ENCODE measurements at places on chromosomes 12 and 14.

DNA sequence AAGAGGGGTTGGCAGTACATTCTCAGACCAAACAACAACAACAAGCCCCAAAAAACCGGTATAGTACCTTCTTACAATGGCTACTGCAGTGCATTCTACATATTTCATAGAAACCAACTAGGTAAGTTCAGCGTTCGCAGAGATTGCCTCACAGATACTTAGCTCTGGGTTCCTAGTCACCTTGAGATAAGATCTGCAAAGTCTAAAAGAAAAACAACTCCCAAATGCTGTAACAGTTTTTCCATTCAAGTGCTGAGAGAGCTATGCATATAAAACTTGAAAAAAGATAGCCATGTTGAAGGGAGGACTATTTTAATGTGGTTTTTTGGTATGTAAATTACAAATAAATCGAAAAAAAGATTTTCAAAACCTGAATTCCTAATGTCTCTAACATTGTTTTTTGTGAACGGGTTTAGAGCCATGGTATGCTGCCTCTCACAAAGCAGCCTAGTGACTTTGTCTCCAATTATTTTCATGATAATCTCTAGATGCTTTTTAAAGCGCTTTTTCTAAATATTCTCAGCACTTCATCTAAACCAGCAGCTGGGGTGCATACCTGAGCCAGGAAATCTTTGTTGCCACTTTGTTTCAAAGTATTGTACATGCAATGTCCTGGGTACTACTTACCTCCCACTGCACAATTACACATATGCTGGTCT lies 56.6 kb upstream of the CRACR2A start:
- DNase-seq, result no peak

GRCh38 chr12:128542844-128543243 lies 275.9 kb downstream of the TMEM132C start:
- DNase-seq, result no peak

DNA sequence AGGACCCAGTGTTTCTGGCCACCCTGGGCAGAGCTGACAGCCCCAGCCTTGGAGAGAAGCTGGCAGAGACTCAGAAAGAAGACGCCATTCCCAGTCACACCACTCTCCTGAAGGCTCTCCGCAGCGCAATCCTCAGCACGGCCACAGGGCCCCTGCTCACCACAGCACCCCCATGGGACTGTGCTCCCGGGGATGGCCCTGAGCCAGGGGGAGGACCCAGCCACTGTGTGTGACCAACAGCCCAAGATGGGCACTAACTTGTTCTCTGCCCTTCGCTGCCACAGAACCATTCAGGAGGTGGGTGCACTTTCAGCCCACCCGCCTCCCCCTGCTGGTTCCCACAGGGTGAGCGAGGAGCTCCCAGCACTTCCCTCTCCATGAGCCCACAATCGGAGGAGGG lies 57.1 kb downstream of the CCNK start:
- DNase-seq, result no peak

- no peak for DNase-seq
Measured at GRCh38 chr14:86626530-86626929, 1096.6 kb downstream of the FLRT2 start.

GRCh38 chr12:66573605-66574004 lies 105.3 kb downstream of the GRIP1 start:
- DNase-seq, result no peak

GRCh38 chr14:96888158-96888557 lies 91.0 kb downstream of the VRK1 start:
- no peak for DNase-seq

GRCh38 chr12:57092529-57092862 lies 3.6 kb downstream of the NAB2 start:
- DNase-seq, result no peak

DNA sequence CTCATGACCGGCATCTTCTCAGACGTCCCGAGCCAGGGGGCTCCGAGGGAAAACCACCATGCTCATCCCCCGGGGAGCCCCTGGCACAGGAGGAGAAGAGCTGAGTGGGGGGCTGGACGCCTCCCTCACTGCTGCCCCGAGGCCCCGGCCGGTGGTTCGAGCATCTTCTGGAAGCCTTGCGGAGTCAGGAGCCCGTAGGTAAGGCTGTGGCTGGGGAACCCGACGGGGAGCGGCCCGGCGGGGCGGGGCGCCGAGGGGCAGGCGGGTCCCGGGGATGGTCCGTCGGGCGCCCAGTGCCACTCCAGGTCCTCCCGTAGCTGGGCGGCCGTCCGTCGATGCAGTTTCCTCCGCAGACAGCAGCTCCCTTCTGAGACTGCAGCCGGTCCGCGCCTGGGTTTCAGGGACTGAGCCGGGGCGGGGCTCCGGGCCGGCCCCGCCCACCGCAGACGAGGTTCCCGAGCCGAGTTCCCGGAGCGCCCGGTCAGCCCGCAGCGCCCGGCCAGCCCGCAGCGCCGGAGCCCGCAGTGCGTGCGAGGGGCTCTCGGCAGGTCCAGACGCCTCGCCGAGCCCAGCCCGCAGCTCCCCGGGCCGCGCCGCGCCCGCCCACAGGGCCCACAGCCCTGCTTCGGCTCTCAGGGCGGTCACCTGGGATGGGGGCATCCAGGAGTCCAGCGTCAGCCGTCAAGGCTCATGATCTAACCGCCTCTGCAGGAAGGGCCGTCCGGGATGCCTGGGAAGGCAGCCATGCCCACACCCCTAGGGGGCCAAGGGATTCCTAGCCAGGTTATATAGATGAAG lies at the start of gene PGF:
TSS of gene PGF (minus strand) at position 369 of the 798 bp plus-strand sequence. CDS start at position 14, 355 bp downstream.
- no peak for DNase-seq

GRCh38 chr12:49121047-49121696 lies 10.0 kb downstream of the TUBA1B start:
- no peak for DNase-seq

DNA sequence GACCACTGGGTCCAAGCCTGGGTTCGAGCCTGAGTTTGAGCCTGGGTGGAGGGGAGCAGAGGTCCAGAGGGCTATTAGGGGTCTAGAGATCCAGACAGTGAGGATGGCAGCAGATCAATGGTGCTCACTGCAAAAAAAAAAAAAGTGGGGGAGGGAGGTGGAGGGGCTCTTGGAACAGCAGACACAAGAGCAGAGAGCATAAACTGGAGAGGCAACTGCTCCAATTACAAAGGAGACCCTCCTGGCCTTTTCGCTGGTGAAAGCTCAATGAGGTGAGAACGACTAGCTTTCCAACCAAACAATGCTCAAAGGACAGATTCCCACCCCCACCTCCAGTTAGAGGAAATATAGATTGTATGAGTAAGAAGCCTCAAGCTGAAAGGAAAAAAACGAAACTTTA lies 124.2 kb upstream of the TSPAN8 start:
- DNase-seq, result no peak

GRCh38 chr12:24661657-24662096 lies 287.2 kb downstream of the BCAT1 start:
- DNase-seq, result no peak

- DNase-seq, result no peak
Measured at GRCh38 chr12:101277443-101277842, 2.5 kb upstream of the UTP20 start.

- no peak for DNase-seq
Measured at GRCh38 chr12:112112409-112113133, 4.0 kb upstream of the NAA25 start.

DNA sequence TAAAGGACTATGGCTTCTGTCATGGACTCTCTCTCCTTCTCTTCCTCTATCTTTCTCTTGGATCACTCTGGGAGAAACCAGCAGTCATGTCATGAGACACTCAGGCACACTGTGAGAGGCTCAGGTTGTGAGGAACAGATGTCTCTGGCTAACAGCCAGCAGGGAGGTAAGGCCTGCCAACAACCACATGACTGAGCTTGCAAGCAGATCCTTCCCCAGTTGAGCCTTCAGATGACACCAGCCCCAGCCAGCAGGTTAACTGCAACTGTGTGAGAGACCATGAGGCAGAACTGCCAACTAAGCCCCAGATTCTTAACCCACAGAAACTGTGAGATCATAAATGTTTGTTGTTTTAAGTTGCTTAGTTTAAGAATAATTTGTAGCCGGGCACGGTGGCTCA lies 90.6 kb downstream of the VCPKMT start:
- DNase-seq, result no peak

DNA sequence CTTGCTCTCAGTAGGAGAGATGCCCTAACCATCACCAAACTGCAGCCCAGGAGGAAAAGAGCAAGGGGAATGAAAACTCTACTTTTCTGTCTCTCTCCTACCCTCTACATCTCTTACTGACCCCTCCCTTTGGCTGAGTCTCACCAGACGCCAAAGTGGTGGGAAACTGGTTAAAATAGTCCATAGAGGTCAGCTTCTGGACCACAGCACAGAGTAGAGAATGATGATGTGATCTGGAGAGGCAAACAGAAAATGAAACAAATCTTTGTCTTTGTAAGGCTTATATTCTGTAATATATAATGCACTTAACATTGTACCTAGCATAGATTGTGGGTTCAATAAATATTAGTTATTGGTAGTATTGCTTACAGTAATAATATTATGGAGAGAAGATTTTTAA lies 81.0 kb upstream of the GARIN2 start:
- DNase-seq, result no peak

- DNase-seq, result no peak
Measured at GRCh38 chr12:52317468-52318052, 3.6 kb downstream of the KRT83 start.

GRCh38 chr14:61460063-61460462 lies 138.7 kb downstream of the PRKCH start:
- DNase-seq, result no peak

DNA sequence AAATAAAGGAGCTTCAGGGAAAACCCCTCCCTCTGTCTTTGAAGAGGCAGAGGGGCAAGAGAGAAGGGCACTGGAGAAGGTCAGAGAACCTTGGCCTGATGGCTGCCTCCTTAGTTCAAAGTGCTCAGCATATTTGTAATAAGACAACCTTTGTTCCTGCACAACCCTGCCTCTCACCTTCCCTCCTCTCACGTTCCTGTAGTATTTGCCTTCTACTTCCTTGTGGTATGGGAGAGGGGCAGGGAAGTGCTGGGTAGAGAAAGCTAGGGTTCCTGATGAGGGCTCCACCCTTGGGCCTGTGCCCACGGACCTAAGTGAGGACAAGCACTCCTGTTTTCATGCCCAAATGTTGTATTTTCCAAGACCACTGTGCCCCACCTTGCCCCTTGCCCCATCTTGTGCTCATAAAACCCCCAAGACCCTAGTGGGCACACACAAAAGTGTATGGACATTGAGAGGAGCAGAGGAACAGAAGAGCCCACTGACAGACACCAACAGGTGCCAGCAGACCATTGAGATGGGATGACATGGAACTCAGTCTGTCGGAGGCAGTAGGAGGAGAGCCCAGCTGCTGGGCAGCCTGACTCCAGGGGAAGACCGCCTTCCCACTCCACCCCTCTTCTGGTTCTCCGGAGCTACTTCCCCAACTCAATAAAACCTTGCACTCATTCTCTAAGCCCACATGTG lies 261.5 kb upstream of the CCDC196 start:
- no peak for DNase-seq

DNA sequence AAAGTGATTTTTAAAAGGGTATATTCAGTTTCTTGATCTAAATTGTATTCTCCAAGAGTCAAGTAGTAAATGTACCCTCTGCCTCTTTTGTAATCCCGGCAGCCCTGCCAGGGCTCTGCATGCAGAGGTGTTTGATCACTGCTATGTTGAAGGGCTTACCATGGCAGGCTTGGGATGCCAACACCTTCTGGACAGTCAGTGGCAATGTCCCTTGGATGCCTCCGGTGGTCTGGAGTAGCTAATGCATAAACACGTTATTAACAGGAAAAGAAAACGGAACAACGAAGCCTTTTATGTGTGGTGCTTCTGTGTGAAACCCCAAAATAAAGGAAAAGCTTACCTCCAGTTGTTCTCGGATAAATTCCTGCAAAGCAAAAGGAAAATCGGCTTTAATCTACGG lies 19.9 kb downstream of the EIF2B2 start:
- DNase-seq, result no peak

GRCh38 chr12:122867691-122868461 lies 28.0 kb downstream of the VPS37B start:
- no peak for DNase-seq

- no peak for DNase-seq
Measured at GRCh38 chr12:122235741-122236140, 9.9 kb upstream of the DIABLO start.

- DNase-seq, result no peak
Measured at GRCh38 chr12:2353281-2353680, 300.5 kb downstream of the CACNA1C start.

GRCh38 chr12:82438356-82438755 lies 80.0 kb downstream of the METTL25 start:
- DNase-seq, result no peak

- DNase-seq, result no peak
Measured at GRCh38 chr14:95156161-95157047, 925 bp downstream of the DICER1 start.

DNA sequence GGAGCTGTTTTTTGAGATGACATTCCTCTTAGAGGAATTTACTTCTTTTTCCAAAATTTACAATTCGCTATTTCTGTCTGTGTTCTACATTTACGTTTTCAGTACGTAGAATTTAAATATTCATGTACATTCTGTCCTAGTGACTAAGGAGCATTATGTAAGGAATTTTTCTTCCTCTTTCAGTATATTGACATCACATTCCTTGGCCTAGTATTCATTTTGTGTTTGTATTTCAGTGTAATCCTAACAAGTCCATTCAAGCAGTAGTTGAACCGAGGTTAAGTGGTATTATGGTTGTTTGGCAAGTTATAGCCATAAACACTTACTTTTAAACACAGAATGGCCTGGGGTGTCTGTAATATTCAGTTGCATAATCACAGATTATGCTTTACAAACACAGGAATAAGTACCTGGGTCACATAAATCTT lies 465.2 kb downstream of the PCNX1 start:
- DNase-seq, result no peak

- DNase-seq, result no peak
Measured at GRCh38 chr14:59132796-59133494, 55.5 kb upstream of the DAAM1 start.

DNA sequence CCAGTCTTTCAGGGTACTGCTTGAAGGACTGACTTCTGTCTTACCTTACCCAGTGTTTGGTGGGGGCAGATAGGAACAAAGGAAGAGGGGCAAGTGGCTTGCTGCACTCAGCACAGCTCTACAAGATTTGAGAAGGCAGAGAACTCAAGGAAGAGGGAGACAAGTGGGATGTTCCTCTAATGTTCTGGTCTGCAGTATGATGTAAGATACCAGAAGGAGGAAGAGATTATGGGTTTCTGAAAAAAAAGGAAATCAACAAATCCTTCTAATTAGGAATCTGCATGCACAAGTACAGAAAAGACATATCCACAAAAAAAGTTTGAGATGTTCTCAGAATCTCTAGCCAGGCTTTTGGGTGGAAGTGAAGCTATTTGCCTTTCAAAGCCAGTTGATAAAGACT lies 37.1 kb downstream of the USP15 start:
- no peak for DNase-seq

Measured in stimulated activated CD8-positive, alpha-beta memory T cell treated with anti-CD3 and anti-CD28 coated beads, Interleukin-7, amount 100 ng/mL, for 4 hours (primary cell).